H54 (cell line): ENCODE measurements at places on chromosomes 5 and 9.

- DNase-seq = no peak
Measured at GRCh38 chr5:76601470-76601869, 21.7 kb downstream of the F2RL2 start.

DNA sequence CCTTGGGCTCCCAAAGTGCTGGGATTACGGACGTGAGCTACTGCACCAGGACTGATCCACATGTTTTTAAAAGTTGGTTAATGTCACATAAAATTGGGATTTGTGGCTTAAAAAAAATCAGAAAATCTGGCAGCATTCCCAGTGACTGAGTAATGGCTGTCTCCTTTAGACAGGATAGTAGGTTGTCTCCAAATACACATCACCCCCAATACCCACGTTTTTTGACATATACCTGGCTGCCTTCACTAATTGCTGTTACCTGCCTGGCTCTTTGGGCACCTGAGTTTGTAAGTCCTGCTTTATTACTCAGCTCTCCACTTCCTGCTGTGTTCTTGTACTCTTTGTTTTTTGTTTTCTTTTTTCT is 84.8 kb downstream of the KDM4C start:
- no peak for DNase-seq

DNA sequence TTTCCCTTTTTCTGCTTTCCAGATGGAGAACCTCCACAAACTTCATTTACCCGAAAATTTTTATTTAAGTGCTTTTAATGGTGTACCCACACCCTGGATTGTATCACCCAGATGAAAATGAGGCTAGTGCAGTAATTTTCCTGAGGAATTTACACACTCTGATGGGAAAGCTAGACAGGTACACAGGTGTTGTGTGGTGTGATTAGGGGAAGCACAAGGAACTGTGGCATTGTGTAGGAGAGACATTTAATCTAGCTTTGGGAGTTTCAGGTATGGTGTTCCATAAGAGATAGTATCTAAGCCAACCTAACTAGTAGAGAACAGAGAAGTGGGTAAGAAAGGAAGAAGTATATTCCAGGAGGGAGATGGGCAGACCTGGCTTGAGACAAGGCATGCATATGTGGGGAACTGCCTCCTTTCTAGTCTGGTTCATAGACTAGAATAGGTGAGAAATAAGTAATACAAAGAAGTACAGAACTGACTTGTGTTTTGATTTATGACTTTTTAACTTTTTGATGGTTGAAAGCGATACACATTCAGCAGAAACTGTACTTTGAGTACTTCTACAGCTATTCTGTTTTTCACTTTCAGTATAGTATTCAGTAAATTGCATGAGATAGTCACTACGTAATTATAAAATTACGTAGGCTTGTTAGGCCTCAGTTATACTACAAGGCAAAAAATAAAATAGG is 22.9 kb upstream of the ROPN1L start:
- DNase-seq = no peak

- DNase-seq = no peak
Measured at GRCh38 chr9:33163433-33164137, 3.6 kb downstream of the B4GALT1 start.

- DNase-seq = no peak
Measured at GRCh38 chr9:136367296-136368145, 4.0 kb upstream of the DNLZ start.

DNA sequence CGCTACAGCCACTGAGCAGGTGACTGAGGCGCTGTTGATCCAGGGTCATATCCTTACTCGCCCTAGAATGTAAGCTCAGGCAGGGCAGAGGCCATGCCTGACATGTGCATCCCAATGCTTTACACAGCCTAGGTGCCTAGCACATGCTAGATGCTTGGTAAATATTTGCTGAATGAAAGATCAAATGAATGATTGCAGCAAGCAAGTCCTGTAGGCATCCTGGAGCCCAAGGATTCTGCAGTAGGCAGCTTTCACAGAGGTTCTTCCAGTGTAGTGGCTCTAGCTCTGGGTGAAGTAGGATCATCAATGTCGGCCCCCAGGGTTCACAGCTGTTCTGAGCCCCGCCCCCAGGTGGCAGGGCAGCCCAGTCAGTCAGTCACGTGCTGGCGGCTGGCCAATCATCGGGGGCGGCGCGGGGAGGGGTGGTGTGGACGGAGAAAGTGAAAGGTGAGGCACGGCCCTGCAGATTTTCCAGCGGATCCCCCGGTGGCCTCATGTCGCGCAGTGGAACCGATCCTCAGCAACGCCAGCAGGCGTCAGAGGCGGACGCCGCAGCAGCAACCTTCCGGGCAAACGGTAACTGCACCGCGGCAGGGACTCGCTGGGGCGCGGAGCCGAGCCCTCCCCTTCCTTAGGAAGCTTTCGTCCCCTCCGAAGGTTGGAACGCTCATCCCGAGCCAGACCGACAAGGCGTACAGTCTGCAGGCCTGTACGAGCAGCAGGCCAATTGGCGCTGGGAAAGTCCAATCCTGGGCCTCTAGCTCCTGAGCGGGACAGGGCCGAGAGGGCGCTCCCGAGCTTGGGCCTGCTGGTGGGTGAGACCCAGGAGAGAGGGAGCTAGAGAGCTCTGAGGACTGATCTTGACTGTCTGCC is at the start of gene GALT:
Gene GALT (plus strand): TSS at position 465 of the 873 bp plus-strand sequence. CDS start 30 bp downstream, at position 495.
- peak; percentile 77 for DNase-seq

DNA sequence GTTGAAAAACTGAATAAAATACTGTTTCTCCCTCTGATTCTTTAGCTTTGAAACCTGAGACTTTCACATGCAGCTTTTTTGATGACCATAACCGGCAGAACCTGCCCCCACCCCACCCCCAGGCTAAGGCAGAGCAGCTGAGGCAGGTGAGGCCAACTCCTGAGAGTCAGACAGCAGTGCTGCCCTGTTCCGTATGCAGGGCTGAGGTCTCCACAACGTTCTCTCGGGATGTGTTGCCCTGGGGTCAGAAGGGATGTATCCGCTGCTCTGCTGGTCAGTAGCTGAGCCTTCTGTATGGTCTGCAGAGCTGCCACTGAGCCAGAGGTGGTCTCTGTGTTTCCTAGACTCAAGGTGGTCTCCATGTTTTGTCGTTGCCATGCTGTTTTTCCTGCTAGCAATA is 190.5 kb downstream of the AOPEP start:
- DNase-seq = no peak

DNA sequence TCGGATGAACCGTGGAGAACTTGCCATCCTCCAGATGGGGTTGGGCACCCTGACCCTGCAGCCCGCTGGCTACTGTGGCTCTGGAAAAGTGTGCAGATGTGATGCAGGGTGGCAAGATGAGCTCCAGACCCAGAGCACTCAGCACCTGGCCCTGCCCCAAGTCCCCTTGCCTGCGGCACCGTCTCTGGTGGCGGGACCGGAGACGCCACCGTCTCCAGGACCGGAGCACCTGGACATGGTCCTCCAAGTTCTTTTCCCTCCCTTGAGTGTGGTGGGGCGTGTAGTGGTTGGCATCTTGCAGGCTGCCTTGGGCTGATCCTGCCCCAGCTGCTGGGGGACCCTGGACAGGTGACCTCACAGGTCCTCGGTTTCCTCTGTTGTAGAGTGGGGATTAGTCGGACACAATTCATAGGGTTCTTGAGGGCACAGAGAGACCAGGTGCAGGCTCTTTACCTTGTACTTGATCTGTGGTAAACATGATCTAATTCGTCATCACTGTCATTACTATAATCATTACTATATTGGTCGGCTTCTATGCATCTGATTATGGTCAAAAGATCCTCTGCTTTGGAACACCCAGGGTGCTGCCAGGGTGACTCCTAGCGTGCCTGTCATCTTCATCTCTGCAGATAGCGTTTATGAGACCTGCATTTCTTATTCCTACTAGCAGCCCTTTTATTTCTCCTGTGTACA is 83.5 kb downstream of the COL5A1 start:
- DNase-seq = no peak

- no peak for DNase-seq
Measured at GRCh38 chr9:134616341-134616740, 25.3 kb upstream of the COL5A1 start.
